Anterior cingulate cortex (tissue), 58 donors: ENCODE measurements at places on chromosomes 7 and 10.

DNA sequence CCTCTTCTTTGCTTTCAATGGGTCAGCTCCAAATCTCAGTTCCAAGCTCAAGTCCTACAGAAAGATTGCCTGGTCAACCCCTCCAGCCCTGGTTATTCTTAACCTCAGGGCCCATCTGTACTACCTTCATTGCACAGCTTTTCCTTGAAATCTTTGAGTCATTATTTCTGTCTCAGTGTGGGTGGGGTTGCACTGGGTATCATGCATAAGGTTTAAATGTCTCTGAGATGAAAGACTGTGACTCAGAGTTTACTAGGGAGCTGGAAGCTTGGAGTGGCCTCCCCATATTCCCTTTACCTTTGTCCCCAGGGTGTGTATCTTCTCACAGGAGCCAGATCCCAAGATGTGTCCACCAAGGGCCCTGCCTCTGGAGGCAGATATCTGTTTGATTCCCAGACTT is 3.3 kb upstream of the OR6V1 start:
- DNase-seq: no peak

DNA sequence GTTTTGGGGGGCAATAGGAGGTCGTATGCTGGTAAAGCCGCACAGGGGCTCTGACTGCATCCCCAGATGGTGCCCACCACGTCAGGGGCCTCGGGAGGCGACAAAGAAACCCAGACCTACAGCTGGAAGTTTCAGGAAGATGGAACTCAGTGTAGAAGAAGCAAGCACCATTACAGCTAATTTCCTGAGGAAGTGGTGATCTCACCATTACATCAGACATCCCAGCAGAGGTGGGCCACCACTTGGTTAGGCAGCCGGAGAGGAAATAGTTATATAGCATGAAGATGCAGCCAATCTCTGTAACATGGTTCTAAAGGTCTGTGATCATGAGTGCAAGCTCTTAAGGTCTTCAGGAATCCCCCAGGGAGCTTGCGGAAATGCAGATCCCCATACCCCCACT is 127.3 kb upstream of the PCBD1 start:
- no peak for DNase-seq

DNA sequence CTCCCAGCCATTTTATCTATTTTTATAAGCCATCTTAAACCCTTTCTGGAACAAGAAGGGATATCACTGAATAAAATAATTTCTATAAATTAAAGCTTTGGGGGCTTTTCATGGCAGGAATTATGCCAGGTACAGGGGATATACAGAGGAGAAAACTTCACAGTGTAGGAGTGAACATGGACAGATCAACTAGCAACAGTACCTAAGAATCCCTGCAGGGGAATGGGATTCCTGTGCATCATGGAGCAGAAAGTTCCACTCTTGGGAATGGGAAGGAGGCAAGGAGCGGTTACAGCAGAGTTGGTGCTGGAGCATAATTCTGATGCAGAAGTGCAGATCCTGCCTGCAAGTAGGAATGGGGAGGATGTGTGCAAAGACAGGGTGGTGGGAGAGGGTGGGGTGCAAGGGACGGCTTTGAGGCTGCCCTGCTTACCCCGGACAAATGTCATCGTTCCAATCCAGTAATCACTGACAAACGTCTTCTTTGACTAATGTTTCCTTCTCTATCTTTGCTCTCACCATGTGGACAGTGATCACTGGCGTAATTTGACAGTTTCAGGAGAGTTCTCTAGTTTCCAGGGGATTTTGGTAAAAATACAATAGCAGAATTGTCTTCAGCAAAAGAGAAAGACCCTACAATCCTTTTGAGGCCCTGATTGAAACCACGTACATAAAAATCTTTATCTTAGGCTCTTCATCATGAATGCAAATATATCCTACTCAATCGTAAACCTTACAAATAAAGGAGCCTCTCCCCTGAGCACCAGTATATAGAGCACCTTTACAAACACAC is 196.7 kb downstream of the HECW1 start:
- no peak for DNase-seq

DNA sequence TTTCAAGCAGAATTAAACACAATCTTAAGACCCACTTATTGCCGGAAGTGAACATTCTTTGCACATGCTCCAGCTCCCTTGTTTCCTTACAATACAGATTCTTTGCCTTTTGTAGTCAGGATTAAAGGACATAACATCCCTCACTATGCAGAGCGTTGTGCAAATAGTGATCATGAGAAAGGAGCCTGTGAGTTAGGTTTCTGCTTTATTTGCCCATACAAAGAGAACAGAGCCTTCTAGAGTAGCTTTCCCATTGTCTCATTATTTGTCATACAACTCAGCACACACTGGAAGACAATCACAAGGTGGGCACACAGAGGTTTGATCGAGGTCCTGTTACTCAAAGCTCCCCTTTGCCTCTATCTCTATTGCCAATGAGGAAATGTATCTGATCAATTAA is 48.2 kb upstream of the WDR11 start:
- DNase-seq: no peak

DNA sequence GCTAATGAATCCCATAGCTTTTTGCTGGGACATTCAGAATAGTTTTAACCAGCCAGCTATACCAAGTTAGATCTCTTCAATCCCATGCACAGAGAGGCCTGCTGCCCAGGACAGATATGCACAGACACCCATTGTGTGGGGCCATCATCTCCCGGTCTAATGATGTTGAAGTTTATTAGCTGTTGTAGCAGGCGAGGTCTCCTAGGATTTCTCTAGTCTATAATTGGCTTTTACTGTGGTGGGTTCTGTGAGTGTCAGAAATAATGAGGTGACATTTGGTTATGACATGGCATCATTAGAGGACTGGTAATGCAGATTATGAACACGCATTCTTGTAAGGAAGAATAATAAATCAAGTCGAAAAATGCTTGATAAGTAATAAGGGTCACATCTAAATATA is 81.4 kb upstream of the PLPP4 start:
- DNase-seq: no peak

DNA sequence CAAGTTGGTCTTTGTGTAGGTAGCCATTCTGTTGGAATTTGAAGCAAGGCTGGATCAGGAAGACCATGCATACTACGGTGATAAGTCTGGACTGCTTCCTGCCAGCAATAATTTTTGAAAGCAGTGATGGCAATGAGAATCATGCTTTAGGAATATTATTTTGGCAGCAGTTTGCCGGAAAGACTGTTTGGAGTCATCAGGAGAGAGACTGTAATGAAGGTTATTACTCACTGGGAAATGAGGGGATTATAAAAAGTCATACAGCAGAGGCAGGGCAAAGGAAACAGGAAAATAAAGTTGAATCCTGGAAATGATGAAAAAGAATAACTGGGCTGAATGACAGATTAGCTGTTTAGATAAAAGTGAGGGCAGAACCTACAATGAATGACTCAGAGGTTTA is 1136.8 kb upstream of the AUTS2 start:
- no peak for DNase-seq

DNA sequence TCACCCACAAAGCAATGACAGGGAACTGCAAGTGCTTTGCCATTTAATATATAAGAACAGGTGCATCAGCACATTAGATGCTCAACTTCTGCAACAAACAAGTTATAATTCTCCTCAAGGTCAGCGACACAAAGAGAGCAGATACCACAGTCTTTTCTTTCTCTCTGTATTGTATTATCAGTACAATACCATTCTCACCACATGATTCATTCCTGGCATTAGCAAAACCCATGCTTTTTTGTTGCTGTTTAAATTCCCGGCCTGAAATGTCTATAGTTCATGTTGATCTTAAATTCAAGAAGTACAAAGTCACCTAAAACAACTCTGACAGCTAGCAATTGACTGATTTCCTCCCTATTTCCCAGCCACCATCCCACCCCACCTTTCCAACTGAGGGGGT is 111.8 kb upstream of the FEZF1 start:
- DNase-seq: no peak

GRCh38 chr7:99531354-99531765 is 20.6 kb downstream of the FAM200A start:
- DNase-seq: no peak

DNA sequence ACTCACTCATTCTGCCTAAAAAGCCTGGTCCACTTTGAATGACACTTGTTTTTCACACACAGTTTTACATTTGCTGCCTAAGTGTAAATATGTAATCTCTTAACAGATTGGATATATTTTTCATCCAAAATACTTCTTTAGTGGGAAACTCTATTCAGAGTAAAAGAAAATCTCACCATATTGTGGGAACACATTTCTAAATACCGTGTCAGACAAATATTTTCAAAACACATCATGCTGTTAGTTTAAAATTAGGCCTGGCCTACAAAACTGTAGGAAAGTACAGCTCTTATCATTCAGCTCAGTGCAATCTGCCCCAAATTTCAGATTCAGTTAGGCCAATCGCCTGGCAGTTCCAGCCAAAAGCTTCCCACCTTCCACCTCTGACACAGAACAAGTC is 849.8 kb downstream of the NXPH1 start:
- no peak for DNase-seq

DNA sequence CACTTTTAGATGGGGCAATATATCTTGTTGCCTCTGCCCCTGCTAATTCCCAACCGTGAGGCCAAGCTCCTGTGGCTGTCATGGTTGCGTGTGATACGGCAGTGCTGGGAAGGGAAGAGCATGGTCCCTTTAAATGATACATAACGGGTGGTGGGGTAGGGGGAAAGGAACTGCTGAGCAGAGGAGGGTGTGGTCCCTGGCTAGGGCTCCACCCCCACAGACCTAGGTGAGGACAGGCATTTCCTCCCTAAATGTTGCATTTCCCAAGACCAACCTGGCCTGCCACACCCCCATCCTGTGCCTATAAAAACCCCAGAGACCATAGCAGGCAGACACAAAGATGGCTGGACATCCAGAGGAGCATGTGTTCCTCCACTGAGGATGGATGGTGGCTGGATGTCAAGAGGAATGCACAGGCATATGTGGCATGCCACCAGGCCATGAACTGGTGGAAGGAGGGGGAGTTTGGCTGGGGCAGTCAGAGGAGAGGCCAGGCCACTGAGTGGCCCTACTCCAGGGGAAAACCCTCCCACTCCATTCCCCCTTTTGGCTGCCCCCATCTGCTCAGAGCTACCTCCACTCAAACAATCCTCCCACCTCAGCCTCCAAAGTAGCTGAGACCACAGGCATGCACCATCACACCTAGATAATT is 104.0 kb downstream of the PLXDC2 start:
- no peak for DNase-seq

DNA sequence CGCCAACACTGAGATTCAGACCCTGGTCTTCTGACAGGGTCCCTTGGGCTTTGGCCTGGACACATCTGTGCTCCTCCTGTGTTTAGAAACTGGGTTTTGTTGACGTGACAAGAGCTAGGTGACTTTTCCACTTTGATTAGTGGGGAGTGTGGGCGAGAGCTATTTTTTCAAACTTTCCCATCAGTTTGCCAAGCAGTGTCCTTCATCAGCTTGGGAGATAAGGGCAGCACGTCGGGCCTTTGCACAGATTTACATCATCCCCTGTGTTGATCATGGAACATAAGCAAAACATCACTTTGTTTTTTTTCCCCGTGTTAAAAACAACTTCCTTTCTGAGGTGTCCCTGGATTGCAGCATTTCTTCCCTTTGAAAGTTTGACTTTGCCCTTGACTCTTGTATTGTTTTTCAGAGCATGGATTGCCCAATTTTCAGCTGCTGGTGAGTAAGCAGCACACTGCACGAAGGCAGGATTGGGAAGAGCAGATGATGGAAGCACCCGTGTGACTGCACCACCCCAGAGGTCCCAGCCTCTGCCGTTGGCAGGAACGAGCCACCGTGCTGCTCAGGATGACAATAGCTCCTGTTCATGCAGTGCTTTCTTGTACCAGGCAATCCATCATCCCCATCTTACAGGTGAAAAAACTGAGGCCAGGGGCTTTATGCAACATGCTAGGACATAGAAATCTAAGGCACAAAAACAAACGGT is 6.4 kb upstream of the IGFBP1 start:
- no peak for DNase-seq

DNA sequence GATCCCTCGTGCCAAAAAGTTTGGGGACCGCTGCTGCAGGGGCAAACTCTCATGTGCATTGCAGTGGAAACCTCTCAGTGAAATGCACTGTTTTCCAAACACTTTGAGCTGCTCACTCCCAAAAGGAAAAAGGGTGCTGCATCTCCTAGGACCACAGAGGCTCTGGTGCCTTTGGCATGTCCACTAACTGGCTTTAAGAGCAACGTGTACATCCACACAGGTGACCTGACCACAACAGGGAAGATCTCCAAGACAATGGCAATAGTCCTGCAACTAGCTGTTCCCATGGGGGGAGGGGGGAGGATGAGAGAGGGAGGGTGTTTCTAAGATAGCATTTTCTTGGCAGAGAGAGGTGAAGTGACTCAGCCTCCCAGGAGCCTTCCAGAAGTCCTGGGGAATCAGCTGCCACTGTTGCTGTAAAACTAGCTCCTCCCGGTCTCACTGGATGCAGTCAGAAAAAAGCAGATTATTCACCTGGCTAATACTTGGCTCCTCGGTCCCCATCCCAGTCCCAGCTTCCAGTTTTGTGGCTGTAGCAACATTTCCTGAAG is 181.7 kb downstream of the HECW1 start:
- no peak for DNase-seq

- DNase-seq: no peak
Measured at GRCh38 chr7:45921699-45922519, 837 bp upstream of the IGFBP3 start.

DNA sequence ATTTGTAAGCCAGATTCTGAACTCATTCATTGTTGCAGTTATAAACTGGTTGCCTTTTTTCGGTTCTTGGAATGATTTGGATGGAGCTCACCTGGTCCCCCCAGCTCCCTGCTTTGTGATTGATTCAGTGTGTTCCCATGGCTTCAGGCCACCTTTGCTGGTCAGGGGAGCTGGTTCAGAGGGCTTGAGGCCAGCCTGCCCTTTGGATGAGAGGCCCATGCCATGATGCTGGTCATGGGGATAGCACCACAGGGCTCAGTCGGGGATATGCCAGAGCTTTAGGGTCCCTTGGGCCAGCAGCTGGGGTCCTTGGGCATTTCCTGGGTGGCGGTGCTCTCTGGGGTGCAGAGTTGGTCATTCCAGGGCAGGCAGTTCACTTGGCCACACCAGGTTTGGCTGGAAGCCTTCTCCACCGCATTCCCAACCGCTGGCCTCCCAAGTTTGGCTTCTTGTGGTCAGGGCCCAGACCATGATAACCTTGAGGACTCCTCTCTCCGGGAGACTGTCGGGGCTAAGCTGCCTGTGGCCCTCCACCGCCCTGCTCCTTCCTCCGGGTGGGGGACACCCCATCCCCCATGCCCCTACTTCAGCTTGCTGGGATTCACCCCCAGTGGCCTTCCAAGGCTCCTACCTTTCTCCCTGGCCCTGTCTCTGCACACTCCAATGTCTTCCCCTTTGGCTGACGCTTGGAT is 65.1 kb downstream of the MGMT start:
- DNase-seq: no peak

DNA sequence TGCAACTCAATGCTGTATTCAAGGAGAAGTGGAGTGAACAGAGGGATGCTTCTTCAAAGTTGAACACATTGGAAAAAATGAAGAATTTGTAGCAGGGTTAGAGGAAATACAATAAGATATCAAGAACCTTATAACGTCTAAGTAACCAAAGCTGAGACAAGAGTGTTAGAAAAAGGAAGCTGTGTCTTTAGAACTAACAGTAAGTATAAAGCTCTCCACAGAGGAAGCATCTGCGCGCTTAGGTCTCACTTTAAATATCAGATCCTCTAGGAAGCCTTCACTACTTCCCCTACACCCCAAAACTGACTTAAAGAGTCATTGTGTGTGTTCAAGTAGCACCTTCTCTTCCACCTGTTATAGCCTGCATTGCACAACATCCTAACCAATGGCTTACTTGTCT is 43.0 kb downstream of the CH25H start:
- no peak for DNase-seq

GRCh38 chr7:75876126-75876881 is 2.5 kb upstream of the RHBDD2 start:
- DNase-seq: no peak

GRCh38 chr10:111129363-111129762 is 52.5 kb downstream of the ADRA2A start:
- no peak for DNase-seq

GRCh38 chr7:134946260-134946659 is 40.0 kb upstream of the AGBL3 start:
- no peak for DNase-seq
